Chondrocyte (in vitro differentiated cells): ENCODE measurements at places on chromosomes 4 and X.

GRCh38 chr4:86522349-86522748 is 71.8 kb upstream of the PTPN13 start:
- peaks cover 10% of the 10 kb centered on the region for H3K36me3 ChIP-seq
- no peak overlapping the region for H3K4me3 ChIP-seq
- DNase-seq, result no peak
- no peak overlapping the region for H3K27ac ChIP-seq

- peaks cover 4% of the 10 kb centered on the region for H3K27me3 ChIP-seq
- no peak for DNase-seq
- H3K36me3 ChIP-seq, result no peaks in the 10 kb centered on the region
- H3K4me1 ChIP-seq, result no peaks in the 10 kb centered on the region
- no peak overlapping the region for H3K4me3 ChIP-seq
Observed at GRCh38 chr4:104211657-104212056, 283.0 kb downstream of the CXXC4 start.

DNA sequence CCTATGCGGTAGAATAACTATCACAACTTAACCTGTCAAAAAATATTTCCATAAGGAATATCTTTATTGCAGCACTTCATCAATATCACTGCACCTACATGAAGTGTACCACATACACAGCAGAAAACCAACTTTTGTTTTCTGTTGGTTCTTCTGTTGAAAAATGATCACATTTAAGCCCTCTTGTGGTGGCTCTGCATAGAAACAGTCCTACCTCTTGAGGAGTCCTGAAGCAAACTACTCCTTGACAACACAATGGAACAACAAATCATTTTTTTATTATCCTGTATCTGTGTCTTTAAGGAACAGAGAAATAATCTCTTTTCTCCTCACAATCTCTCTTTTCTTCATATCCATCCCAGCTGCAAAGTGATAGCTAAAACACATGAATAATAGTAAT is 39.8 kb upstream of the ATOH1 start:
- H3K27ac ChIP-seq, result no peak overlapping the region
- H3K36me3 ChIP-seq, result no peaks in the 10 kb centered on the region
- peaks cover 19% of the 10 kb centered on the region for H3K27me3 ChIP-seq
- no peak overlapping the region for H3K4me3 ChIP-seq
- no peak for DNase-seq

- H3K4me1 ChIP-seq, result peaks cover 54% of the 10 kb centered on the region
- peaks cover 2% of the 10 kb centered on the region for H3K36me3 ChIP-seq
- H3K27ac ChIP-seq, result peak overlapping the region; percentile 25
- no peaks in the 10 kb centered on the region for H3K27me3 ChIP-seq
- no peak overlapping the region for H3K4me3 ChIP-seq
- no peak for DNase-seq
Observed at GRCh38 chr4:187302457-187303150, 578.9 kb upstream of the FAT1 start.

GRCh38 chr4:141731481-141731880 is 95.1 kb downstream of the IL15 start:
- H3K4me3 ChIP-seq, result no peak overlapping the region
- H3K27me3 ChIP-seq, result no peaks in the 10 kb centered on the region
- H3K4me1 ChIP-seq, result peaks cover 5% of the 10 kb centered on the region

- H3K4me1 ChIP-seq, result peaks cover 2% of the 10 kb centered on the region
- H3K27ac ChIP-seq, result no peak within 1 kb of the TSS
- no peak within 1 kb of the TSS for H3K4me3 ChIP-seq
- no peaks in the 10 kb centered on the region for H3K36me3 ChIP-seq
- peaks cover 12% of the 10 kb centered on the region for H3K27me3 ChIP-seq
- no peak for DNase-seq
Observed at GRCh38 chr4:75555294-75556164, at the start of gene ODAPH. TSS of gene ODAPH (plus strand) at chr4:75556066. CDS start at chr4:75556083, 17 bp downstream.

- peak overlapping the region; percentile 83 for H3K27ac ChIP-seq
- no peak for DNase-seq
- no peak overlapping the region for H3K4me3 ChIP-seq
- H3K27me3 ChIP-seq, result no peaks in the 10 kb centered on the region
- H3K36me3 ChIP-seq, result no peaks in the 10 kb centered on the region
Observed at GRCh38 chr4:38190717-38191178, 230.6 kb downstream of the PTTG2 start.
